Thyroid gland (tissue), 4 donors: ENCODE measurements at places on chromosomes 1 and 21. TPM values are rescaled to one million over a fixed set of nuclear protein-coding genes. Genes with fewer than 3 reads are reported as not detected.

GRCh38 chr1:17315542-17316130, 7.6 kb downstream of the PADI4 start:
- DNase-seq: no peak

Gene CYP4X1
- 8.1 TPM for total RNA-seq

Gene PCBP3
- 0.98 TPM for total RNA-seq

- DNase-seq: no peak
These were observed 3.6 kb upstream of the SERBP1 start for GRCh38 chr1:67433837-67434236.

GRCh38 chr1:230509281-230509977, 83.3 kb upstream of the PGBD5 start:
- no peak for DNase-seq

DNA sequence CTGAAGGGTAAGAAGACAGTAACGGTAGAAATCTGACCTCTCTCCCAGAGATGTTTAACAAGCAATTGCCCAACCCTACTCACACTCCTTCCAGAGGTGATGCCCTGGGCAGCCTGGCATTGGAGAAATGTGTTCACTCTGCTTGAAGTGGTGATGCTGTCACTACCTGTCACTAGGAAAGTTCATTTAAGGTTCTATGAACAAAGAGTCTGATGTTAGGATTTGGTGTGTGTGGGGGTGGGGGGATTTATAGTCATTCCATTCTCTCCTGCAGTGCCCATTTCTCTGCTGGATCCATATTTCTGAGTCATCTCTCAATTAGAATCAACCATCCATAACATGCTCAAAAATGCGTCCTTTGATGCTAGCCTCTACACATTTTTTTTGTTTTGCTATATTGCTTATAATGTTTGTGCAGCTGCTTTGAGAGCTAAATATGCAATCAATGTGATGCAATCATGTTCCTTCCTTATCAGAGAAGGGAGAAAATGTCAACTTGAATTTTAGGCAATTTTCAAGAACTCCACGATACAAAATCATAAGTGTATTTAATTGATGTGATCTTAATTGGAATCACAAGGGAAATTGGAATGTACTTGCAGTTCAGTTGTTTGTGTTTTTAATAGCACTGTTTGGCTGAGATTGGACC, 173.9 kb downstream of the DUSP10 start:
- DNase-seq: no peak

DNA sequence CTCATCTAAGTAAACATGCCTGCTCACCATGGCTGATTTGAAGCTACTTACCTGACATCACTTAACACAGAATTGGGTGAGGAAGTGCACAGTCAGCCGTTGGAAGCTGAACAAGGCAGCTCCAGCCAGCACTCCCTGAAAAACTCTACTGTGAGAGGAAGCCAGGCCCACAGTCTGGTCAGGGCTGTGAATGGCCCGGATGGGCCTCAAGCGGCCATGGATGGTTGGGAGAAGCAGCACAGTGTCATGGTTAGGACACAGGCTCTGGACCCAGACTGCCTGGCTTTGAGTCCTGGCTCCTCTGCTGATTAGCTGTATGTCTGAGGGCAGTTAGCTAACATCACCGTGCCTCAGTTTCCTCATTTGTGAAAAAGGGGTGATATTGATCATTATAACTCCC, 267.8 kb downstream of the GRIK3 start:
- no peak for DNase-seq

DNA sequence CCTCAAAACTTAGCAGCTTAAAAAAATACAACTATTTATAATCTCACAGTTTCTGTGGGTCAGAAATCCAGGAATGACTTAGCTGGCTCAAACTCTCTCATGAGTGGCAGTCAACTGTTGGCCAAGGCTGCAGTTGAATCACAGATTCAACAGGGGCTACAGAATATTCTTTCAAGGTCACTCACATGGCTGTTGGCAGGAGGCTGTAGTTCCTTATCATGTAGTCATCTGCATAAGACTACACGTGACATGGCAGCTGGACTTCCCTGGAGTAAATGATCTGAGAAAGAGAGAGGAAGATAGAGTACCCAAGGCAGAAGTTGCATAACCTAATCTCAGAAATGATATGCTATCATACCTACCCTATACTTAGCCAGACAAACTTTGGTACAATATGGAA, 75.2 kb upstream of the TSPAN2 start:
- no peak for DNase-seq

DNA sequence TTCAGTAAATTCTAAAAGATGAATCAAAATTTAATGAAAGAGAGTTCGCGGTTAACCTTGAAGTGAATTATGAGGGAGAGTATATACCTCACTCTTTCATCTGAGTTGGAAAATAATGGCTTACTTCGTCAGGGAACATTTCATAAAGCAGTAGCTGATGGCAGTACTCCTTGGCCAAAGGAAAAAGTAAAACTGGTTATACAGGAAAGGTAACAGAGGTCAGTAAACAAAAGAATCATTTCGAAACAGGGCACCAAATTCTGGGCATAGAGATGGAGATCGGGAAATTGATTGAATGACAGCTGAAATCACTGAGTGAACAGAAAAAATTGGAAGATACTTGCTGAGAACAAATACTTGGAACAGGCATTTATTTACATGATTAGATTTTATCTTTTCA, 199.0 kb downstream of the OLFM3 start:
- DNase-seq: no peak

GRCh38 chr1:116915086-116915661, 5.5 kb downstream of the PTGFRN start:
- peak; percentile 51 for DNase-seq

Gene SEMA6C
- total RNA-seq: 4.0 TPM

Gene SDHC
- total RNA-seq: 174 TPM

DNA sequence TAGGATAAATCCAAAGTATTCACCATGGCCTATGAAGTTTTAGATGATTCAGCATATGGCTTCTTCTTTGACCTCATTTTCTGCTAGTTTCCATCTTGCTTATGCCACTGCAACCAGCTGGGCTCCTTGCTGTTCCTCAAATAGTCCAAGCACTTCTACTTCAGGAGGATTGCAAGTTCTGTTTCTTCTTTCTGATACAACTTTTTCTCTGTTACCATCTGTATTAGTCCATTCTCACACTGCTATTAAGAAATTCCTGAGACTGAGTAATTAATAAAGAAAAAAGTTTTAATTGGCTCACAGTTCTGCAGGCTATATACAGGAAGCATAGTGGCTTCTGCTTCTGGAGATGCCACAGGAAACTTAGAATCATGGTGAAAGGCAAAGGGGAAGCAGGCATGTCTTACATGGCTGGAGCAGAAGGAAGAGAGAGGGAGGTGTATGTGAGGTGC, 20.3 kb downstream of the PTGS2 start:
- no peak for DNase-seq

- no peak for DNase-seq
These were observed 1.2 kb upstream of the LHX4 start for GRCh38 chr1:180228648-180229482.

DNA sequence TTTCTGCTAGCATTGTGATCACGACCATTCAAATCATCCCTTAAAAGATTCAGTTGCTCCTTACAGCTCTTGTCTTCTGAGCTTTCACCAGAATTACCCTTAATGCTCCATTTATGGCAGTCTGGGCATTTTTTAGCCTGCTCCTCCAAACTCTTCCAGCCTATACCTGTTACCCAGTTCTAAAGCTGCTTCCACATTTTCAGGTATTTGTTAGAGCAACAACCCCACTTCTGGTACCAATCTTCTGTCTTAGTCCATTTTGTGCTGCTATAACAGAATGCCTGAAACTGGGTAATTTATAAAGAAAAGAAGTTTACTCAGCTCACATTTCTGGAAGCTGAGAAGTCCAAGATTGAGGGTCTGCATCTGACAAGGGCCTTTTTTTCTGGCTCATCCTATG, 17.2 kb downstream of the MYBPH start:
- DNase-seq: no peak

Gene MROH9
- total RNA-seq: not detected

Gene PMVK
- 15.9 TPM for total RNA-seq

GRCh38 chr1:107920561-107920960, 44.4 kb downstream of the VAV3 start:
- DNase-seq: no peak

- DNase-seq: no peak
These were observed 293.5 kb downstream of the MRPL39 start for GRCh38 chr21:25313829-25314228.

- DNase-seq: no peak
These were observed 259.9 kb upstream of the RAB4A start for GRCh38 chr1:229011022-229011421.
